T-helper 2 cell treated with Interferon-gamma antibody and Interleukin-4, amounts not matched to agents 5 μg/mL and 100 μg/mL, for 36 hours (primary cell): ENCODE measurements at places on chromosomes 12 and 14.

GRCh38 chr14:26598672-26599131 lies 869 bp upstream of the NOVA1 start:
- DNase-seq: no peak

GRCh38 chr12:64008596-64008995 lies 164.1 kb downstream of the SRGAP1 start:
- DNase-seq: no peak

GRCh38 chr12:31300783-31301182 lies 25.2 kb downstream of the SINHCAF start:
- no peak for DNase-seq

GRCh38 chr14:47103771-47104170 lies 452.2 kb upstream of the RPL10L start:
- no peak for DNase-seq

GRCh38 chr12:3611860-3612703 lies 121.1 kb downstream of the PRMT8 start:
- no peak for DNase-seq

DNA sequence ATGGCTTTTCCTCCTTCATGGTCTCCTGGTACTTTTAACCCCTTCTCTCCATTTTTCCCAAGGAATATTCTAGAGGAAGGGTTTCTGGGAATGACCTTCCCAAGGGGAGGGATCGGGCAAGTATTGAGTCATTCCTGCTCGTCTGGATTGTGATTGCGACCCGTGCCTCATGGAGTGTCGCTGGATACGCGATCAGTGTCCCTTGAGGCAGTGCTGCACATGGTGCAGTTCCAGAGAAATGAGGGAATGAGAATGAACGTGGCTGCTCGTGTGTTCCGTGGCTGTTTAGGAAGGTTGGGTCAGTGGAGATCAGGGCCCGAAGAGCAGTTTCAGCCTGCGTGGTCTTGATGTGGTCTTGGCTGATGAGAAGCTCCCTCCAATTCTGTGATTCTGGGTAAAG lies 234.4 kb downstream of the CACNA1C start:
- no peak for DNase-seq

- peak; percentile 53 for DNase-seq
These were observed 67.2 kb downstream of the CCDC92 start for GRCh38 chr12:123905319-123905925.

- DNase-seq: no peak
These were observed 11.0 kb downstream of the KLHDC1 start for GRCh38 chr14:49703965-49704364.

DNA sequence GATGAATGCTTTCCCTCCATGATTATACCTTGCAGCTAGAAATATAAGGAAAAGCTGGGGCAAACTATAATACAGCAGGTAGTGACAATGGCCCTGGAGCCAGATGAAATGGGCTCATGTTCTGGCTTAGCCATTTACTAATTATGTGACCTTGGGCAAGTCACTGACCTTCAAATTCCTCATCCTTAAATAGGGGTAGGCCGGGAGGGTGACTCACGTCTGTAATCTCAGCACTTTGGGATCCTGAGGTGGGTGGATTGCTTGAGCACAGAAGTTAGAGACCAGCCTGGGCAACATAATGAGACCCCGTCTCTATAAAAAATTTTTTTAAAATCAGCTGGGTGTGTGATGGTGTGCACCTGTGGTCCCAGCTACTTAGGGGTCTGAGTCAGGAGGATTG lies 155.4 kb downstream of the C12orf75 start:
- no peak for DNase-seq

- DNase-seq: no peak
These were observed 6.3 kb upstream of the ART4 start for GRCh38 chr12:14849661-14850060.
